ENCODE measurements at places on chromosomes 5 and 9.

DNA sequence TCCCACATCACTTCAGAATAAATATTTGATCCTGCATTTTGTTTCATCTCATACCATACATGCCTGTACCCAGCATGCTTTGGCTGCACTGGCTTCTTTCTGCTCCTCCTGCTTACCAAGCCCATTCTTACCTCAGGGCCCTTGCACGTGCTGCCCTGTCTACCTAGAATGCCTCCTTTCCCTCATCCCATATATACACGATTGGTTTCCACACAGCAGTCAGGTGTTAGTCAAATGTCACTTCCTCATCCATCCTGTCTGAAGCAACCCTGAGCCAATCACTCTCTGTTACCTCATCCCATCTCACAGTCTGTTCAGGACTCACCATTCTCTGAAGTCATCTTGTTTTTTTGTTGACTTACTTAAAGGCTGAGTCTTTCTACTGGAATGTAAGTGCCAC, 30.3 kb downstream of the CAST start:
- DNase-seq = no peak

GRCh38 chr5:3661755-3662296, 66.2 kb downstream of the IRX1 start:
- no peak for DNase-seq

- no peak for DNase-seq
Measured at GRCh38 chr5:1656271-1656975, 132.7 kb upstream of the LPCAT1 start.

DNA sequence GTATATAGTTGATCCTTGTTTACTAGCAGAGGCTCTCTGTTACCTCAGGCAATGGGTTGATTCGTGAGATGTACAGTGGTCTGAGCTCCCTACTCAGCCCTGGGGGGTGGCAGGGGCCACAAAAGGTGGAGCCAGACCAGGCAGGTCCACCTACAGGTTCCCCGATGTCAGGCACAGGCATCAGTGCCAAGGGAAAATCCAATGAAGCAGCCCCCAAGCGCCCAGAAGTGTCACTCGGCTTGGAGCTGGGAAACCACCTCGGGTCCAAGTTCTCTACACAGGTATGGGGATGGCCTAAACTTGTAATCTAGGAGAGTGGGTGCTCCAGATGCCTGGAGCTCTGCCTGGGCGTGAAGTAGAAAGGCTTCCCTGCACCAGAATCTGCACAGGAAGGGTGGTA, 188.8 kb downstream of the KIAA0825 start:
- DNase-seq = no peak

GRCh38 chr9:107378006-107378405, 94.9 kb downstream of the RAD23B start:
- no peak for DNase-seq

GRCh38 chr5:404666-405241, 38.2 kb upstream of the EXOC3 start:
- no peak for DNase-seq

DNA sequence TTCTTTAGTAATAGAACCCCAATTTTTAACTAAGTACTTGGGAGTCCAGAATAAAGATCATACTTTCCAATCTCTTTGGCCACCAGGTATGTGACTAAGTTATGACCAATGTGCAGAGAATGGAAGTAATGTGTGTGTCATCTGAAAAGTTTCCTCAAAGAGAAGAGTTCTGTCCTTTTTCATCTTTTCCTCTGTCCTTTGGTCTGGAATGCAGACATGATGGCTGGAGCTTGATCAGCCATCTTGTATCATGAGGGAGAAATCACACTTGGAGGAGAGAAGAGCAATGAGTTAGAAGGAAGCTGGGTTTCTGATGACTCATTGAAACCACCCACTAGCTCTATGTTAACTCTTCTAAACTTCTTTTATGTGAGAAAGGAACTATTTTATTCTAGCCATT, 5.5 kb upstream of the CPEB4 start:
- DNase-seq = no peak

DNA sequence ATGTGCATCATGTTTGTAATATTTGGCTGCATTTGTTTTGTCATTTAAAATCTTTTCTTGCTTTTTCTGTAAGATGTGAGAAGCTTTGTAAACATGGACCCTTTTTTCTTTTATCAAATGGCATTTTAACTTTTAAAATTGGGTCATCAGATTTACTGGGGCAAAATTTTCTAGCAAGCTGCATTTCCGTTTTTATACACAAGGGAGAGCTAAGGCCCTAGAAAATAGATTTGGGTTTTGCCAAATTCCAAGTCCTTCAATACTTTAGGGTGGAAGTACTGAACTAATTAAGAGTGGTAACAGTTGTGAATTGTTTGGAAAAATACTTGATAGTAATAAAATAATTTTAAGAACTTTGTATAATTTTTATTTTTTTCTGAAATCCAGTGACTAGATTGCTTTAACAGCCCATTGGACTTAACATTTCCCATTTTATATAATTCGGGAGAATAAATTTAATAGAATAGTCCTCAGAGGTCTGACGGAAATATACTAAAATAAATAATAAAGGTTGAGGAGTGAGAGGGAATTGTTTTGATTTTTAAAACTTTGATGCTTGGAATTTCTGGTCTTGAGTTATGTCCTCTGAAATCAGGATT, 117.4 kb downstream of the SMARCA2 start:
- DNase-seq = no peak

DNA sequence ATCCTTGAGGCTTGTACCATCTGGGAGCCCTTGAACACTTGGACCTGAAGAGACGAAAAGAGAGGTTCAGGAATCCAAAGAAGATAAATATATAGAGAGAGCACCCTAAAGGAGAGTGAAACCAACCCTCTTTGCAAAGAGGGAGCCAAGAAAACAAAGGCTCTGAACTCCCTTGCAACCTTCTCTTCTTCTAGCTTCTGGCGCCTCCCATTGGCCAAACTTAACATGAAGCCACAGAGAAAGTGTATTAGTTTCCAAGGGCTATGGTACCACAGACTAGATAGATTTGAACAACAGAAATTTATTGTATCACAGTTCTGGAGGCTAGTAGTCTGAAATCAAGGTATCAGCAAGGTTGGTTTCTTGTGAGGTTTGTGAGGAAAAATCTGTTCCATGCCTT, 175.1 kb downstream of the HCN1 start:
- peak; percentile 11 for DNase-seq

DNA sequence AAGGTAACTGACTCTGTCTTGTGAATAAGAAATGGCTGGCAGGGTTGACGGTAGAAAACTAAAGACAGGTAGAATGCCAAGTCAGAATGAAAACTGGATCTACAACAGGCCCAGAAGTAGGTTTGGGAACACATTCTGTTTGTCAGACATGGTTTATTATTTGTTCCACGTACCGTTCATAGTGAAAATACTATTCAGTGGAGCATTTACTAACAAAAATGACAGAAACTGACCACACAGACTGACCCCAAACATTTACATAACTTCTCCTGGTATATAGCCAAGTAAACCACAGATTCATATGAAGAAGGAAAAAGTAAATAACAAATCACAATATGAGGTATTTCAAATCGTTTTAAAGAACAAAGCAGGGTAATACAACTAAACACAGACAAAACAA, 73.7 kb downstream of the SLC38A9 start:
- no peak for DNase-seq

- DNase-seq = peak; percentile 85
Measured at GRCh38 chr5:34007621-34008600, at the start of gene AMACR. AMACR (minus strand) TSS chr5:34008050; CDS start chr5:34008019, 31 bp downstream.

- DNase-seq = no peak
Measured at GRCh38 chr9:84404095-84404686, 63.6 kb upstream of the SLC28A3 start.

DNA sequence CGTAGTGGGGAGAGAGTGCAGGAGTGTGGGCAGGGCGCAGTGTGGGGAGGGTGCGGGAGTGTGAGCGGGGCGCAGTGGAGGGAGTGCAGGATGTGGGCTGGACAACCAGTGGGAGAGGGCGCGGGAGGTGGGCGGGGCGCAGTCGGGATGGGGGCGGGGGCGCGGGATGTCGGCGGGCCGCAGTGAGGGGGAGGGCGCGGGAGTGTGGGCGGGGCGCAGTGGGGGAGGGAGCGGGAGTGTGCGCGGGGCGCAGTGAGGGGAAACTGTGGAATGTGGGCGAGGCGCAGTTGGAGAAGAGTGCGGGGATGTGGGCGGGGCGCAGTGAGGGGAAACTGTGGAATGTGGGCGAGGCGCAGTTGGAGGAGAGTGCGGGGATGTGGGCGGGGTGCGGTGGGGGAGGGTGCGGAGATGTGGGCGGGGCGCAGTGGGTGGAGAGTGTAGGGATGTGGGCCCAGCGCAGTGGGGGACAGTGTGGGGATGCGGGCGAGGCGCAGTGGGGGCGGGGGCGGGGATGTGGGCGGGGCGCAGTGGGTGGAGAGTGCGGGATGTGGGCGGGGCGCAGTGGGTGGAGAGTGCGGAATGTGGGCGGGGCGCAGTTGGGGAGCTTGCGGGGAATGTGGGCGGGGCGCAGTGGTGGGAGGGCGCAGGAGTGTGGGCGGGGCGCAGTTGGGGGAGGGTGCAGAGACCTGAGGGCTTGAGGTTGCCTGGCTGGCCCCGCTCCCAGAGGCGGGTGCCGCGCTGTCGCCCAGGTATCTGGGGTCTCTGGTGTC, at the start of gene NXNL2:
NXNL2 (plus strand) TSS at position 723 of the 770 bp plus-strand sequence. CDS start 257 bp downstream, outside the sequence.
- peak; percentile 64 for DNase-seq

GRCh38 chr5:14261856-14262611, 118.9 kb downstream of the TRIO start:
- no peak for DNase-seq

- DNase-seq = peak; percentile 15
Measured at GRCh38 chr9:31304576-31304975, 1079.9 kb upstream of the ACO1 start.

- DNase-seq = no peak
Measured at GRCh38 chr5:152551061-152551460, 146.0 kb upstream of the NMUR2 start.

GRCh38 chr9:127865645-127866464, 11.4 kb upstream of the ENG start:
- DNase-seq = no peak

- DNase-seq = no peak
Measured at GRCh38 chr9:136648751-136649150, 14.0 kb upstream of the EGFL7 start.

GRCh38 chr9:124478354-124478753, 28.1 kb downstream of the ADGRD2 start:
- DNase-seq = no peak

- no peak for DNase-seq
Measured at GRCh38 chr9:13806714-13807113, 507.2 kb downstream of the NFIB start.

GRCh38 chr5:72108202-72109061, 1.2 kb downstream of the MAP1B start:
- DNase-seq = peak; percentile 54

DNA sequence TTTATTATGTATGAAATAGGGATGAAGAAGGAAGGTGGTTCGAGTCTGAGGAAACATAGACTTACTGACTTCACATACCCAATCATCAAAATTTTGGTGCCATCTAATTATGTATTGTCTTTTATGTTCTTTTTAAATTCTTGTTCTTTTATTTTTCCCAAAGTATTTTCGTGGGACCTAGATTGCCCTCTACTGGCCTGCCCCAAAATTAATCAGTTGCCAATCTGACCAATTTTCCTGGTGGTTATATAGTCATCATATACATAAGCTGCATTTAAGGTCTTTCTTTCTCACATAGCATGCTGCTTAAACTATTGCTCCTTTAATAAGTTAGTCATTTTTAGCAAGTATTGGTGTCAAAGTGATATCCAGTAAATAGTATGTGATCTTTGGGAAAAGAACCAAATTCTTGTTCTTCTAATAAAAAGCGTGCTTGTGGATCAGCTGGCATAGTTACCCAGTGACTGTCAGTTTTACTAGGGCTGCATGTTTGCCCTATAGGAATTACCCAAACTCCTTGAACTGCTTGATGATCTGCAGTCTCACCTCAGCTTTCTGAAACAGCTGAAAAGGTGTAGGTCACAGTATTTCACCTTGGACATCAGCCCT, 223.5 kb downstream of the SH3GL2 start:
- no peak for DNase-seq

DNA sequence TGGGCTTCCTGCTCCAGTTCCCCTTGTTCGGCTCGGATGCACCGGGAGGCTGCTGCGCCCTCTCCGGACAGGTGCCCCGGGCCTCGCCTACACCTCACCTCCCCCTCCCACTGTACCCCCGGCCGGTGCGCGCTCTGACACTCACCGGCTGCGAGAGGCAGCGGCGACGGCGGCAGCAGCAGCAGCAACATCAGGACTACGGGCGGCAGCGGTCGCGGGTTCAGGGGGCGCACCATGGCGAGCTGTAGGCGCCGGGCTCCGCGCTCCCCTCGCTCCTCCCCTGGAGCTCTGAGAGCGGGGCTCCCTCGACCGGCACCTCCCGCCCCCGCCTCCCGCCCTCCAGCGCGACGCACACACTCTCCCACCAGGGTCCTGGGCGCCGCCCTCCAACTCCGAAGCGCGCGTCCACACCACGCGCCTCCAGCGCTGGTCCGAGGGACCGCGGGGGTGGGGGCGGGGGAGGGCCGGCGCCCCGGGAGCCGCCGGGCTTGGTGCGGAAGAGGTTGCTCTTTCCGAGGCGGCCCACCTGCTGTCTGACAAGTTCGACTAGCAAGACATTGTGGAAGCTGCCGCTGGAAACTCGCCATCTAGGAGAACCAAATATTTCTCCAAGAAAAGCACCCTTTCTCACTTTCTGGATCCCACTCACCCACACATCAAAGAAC, at the start of gene GFRA3:
GFRA3 (minus strand) TSS at position 433 of the 665 bp plus-strand sequence; CDS start at position 236, 197 bp downstream.
- no peak for DNase-seq

- DNase-seq = peak; percentile 33
Measured at GRCh38 chr5:10489810-10490426, 48.2 kb downstream of the ROPN1L start.

DNA sequence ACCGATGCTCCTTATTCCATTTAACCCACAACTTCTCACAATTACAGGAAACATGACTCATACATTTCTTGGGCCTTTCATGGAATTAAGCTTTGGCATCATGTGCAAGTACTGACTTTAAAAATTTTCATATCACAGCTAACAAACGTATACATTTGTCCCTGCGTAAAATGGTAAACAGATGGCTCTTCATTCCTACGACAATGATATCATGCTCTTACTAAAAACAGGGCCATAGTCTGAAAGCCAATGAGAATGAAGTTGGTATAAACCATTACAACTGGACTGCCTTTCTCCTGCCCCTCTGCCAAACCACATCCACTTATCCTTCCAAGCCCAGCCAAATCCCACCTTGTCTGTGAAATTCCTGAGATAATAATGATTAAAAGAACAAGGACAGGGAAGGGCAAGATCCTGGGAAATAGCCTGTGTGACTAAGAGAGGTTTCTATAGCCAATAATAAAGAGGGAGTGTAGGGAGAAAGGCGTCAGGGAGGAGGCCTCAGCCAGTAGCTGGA, 44.9 kb upstream of the ZNF366 start:
- peak; percentile 30 for DNase-seq

GRCh38 chr5:16784088-16784487, 152.0 kb downstream of the MYO10 start:
- DNase-seq = peak; percentile 67

GRCh38 chr9:134621558-134622110, 20.0 kb upstream of the COL5A1 start:
- DNase-seq = no peak

- DNase-seq = peak; percentile 14
Measured at GRCh38 chr9:129272348-129273025, 94.4 kb upstream of the IER5L start.

DNA sequence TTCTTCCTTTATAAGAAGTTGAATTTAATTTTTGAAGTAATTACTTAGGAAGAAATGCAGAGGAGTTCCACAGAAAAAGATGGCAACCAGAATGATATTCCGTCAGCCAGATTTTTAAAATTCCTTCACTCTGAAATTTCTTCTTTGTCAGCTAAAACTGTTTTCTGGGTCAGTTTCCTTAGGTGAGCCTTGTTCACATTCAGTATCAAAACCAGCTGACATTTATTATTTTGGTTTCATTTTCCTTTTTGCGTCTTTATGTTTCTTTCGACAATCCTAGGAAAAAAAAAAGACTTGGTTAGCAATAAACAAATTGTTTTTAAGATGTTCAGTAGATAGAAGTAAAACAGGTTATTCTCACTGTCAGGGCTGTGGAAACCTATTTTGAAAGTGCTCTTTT, 4.1 kb upstream of the IARS1 start:
- DNase-seq = no peak
